Esophagus squamous epithelium (tissue), 5 donors: ENCODE measurements at places on chromosomes 5 and 9.

DNA sequence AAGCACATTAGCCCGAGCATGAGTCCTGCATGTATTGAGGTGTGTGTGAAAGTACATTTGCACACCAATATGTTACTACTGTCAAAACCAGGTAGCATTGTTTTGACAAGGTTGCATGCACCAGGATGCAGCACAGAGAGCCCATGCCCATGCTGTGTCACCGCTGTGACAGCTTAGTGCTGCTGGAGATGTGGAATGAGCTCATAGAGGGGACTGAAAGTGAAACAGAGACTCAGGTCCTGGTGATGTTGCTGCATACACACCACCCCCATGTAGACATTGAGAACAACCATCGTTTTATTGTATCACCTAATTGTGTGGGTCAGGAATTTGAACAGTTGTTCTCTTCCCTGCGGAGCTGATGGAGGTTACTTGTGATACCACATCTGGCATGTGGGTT lies 53.0 kb downstream of the GADD45G start:
- no peak for DNase-seq

DNA sequence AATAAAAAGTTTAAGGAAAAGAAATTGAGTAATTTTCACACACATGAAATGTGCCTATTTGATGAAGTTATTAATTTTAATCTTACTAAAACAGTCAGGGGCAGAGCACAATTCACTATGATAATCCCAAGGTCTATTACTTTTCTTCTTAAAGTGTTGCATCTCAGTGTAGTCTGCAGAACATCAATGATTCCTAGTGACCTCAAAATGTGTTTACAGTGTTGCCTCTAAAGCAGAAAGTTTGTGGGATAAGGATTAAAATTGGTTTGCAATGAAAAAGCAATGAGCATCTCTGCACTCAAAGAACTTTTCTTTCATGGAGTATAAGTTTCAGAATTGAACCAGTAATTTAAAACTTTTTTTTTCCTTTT lies 63.0 kb downstream of the CEP120 start:
- DNase-seq: no peak

DNA sequence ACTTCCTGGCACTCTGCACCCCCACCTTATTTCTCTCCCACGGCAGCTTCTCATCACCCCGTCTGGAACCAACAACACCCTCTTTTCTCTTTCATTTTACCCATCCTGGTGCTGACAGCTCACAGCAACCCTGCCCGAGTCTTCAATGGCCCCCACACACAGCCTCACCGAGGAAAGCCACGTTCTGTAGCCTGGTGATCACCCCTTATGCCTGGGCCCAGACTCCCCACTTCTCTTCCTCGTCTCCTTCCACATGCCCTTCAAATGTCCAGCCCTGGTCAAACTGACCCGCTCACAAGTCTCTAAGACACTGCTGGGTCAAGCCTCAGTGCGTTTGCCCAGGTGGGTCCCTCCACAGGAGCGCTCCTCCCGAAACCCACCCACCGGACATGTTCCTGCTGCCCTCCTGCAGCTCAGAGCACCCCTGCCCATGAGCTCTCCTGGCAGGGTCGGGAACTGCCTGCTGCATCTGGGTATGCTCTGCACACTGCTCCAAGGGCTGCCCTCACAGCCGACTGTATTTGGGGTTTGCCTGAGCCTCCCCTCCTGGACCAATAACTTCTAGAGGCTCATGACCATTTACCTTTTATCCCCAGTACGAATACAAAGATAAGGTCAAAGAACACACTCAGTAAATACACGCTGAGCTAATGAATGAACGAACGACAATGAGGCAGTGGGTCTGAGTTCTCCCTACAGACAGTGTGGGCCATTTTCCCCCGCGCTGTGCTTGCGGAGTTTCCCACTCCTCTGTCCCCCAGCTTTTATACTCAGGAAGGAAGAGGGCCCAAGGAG lies 154.7 kb upstream of the PHYKPL start:
- no peak for DNase-seq

- no peak for DNase-seq
These were observed 7.7 kb downstream of the AQP3 start for GRCh38 chr9:33439731-33440130.

GRCh38 chr5:169251333-169252084 lies 49.4 kb downstream of the SLIT3 start:
- DNase-seq: no peak

DNA sequence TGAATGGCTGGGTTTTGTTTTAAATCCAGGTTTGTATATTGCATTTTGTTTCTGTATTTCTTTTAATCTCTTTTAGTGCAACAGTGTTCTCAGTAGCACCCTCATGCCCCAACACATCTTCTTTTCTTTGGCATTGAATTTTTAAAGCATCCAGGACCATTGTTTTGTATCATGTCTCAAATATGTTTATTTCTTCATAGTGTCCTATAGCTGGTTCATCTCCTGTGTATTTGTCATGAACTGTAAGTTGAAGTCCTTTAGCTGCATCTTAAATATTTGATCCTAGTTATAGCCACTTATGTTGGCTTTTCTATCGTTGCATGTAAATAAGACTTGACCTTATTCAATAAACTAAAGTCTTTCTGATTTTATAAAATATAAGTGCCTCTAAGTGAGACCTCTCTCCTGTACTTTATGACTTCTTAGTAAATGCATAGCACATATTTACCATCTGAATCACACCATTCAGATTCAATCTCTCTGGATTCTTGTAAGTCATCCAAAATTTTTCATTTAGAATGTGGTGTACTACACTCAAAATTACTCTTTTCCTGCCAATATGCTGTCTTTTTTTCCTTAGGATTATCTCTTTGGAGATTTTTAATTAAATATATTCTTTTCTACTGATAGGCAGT lies 21.0 kb upstream of the ERCC6L2 start:
- no peak for DNase-seq
